ENCODE measurements at places on chromosomes 6 and 20.

DNA sequence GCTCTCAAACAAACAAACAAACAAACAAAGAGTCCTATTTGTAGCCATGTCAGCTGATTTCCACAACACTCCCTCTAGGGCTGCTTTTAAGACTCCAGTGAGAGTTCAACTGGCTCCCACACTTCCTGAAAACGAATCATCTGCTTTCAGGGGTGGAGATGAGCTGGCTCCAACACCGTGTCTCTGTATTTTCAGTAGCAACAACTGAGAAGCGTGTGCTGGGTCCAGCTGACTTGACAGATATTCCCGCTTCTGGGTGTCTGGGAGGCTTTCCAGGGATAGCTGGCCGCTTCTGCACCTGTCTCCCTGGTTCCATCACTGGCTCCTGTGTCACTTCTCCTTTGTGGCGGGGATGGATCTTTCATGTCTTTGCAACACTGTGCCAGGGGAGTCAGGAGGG lies 272.5 kb upstream of the SOX4 start:
- DNase-seq, result no peak

DNA sequence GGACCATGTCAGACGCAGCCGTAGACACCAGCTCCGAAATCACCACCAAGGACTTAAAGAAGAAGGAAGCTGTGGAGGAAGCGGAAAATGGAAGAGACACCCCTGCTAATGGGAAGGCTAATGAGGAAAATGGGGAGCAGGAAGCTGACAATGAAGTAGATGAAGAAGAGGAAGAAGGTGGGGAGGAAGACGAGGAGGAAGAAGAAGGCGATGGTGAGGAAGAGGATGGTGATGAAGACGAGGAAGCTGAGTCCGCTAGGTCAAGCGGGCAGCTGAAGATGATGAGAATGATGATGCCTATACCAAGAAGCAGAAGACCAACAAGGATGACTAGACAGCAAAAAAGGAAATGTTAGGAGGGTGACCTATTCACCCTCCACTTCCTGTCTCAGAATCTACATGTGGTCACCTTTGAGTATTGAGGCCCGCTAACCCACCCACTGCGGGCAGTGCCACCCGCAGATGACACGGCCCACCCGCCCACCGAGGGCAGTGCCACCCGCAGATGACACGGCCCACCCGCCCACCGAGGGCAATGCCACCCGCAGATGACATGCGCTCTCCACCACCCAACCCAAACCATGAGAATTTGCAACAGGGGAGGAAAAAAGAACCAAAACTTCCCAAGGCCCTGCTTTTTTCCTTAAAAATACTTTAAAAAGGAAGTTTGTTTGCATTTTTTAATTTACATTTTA lies 43.3 kb downstream of the MGME1 start:
- no peak for DNase-seq

DNA sequence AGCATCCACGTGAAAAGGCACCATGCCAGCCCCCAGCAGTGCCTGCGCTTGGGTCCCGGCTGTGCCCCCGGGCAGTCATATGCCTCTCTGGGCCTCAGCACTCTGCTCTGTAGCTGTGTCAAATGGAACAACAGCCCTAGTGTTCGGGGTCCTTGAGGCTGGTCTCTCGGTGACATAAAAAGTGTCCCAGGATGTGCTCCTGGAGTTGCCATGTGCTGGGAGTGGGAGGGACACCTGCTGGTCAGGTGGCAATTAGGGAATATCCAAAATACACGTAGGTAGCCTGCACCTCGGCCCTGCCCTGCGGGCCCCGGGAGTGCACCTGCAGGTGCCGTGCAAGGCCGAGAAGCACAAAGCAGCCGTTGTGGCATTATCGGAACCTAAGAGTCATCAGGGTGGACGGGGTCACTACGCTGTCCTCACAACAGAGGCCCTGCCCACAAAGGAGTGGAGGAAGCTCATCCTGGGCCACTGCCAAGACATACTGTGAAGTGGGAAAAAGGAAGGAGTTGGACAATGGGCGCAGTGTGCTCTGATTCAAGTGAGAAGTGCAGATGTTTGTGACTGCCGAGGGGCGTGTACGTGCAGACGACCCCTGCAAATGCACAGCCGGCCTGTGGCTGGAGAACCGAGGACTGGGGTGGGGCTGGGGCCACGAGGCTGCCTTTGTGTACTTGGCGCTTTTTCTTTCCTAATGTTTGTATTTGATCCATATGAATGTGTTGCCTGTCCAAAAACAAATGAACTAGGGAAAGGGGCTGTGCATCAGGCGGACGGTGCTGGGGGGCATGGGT lies 24.6 kb downstream of the SLCO4A1 start:
- no peak for DNase-seq

- no peak for DNase-seq
Measured at GRCh38 chr20:19903168-19903811, 113.9 kb upstream of the NAA20 start.

DNA sequence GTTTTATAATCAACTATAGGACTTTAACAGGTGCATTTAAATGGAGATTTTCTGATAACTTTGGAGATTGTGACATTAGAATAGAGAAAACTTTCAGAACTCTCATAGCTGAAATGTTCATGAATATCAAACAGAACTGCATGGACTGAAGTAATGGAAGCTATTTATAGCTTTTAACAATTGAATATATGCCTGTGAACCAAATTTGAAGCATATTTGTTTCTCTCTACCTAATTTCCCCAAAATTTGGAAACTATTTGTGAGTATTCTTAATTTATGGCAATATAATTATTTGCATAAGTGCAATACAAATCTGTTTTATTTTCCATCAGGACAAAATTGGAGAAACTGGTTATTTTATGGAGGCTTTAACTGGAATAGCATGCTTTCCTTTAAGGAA lies 96.6 kb downstream of the PLG start:
- no peak for DNase-seq

- no peak for DNase-seq
Measured at GRCh38 chr20:50413088-50413500, 97.1 kb upstream of the PTPN1 start.

- no peak for DNase-seq
Measured at GRCh38 chr20:58788896-58789544, 61.7 kb downstream of the GNAS-AS1 start.

GRCh38 chr6:37653933-37654565 lies 43.6 kb downstream of the MDGA1 start:
- DNase-seq, result peak; percentile 28

DNA sequence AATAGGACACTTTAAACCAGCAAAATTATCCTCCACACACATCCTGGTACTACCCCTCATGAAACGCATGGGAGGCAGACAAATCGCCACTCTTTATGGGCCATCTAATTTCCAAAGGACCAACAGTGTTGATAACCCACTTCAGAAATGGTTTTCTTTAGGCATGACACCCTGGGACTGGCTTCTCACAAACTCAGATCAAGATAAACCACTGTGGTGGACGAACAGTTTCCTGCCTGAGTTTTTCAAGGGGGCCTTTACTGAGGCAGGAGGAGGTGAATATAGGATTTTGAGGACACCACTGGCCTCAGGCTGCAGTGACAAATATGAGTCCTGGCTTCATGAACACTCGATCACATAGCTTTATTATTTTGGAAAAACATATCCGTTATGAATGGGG lies 26.0 kb downstream of the TRAM2 start:
- DNase-seq, result no peak

- no peak for DNase-seq
Measured at GRCh38 chr6:108395297-108395696, 100.4 kb downstream of the AFG1L start.

DNA sequence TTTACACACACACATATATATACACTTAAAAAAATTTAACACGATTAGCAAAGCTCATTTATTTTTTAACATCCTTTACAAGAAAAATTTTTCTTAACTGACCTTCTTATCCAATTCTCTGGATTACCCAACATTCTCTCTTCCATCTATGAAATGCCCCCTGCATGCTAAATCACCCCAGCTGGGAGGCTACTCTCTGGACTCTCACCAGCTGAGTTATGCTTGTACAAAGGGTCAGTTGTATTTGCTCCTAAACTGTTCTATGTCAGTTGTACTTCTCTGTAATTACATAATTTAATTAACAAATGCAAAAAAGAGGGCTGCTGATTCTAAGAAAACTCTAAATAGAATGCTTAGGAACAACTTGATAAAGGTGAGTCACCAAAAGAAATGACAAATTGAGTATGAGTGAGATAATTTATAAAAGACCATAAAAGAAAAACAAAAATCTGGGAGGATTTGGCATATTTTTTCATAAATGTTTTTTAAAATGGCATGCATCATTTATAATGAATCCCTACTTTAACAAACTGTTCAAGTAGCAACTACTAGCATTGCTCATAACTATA lies 120.5 kb downstream of the KIF13A start:
- no peak for DNase-seq

- no peak for DNase-seq
Measured at GRCh38 chr20:46785958-46786357, 76.5 kb downstream of the SLC2A10 start.

DNA sequence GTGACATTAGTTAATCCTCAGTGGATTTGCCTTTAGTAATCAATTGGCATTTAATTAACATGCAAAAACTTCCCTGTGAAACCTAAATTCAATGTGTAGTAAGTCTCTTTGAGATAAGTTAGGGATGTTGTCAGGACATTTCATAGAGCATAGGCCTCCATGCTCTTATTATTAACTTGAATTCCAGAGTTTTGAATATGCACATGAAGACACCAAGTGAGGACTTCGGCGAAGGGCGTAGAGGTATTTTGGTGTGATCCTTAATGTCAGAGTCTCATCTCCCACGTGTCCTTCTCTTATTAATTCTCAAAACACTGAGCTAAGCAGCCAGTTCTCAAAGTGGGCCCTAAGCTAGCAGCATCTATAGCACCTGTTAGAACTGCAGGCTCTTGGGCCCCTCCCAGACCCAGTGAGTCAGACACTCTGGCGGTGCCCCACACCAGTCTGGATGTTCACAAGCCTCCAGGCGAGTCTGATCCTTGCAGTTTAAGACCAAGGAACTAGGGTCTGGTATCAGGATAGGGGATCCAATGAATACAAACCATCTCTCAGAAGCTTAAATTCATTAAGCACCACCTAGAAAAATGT lies 292.1 kb downstream of the QKI start:
- DNase-seq, result no peak

- DNase-seq, result no peak
Measured at GRCh38 chr6:10521104-10521808, at the start of gene GCNT2. Gene GCNT2, plus strand, starts transcription at chr6:10521351. Its CDS starts 7,561 bp downstream, at chr6:10528912.

GRCh38 chr20:36435592-36436541 lies 105.5 kb upstream of the MYL9 start:
- DNase-seq, result peak; percentile 59

DNA sequence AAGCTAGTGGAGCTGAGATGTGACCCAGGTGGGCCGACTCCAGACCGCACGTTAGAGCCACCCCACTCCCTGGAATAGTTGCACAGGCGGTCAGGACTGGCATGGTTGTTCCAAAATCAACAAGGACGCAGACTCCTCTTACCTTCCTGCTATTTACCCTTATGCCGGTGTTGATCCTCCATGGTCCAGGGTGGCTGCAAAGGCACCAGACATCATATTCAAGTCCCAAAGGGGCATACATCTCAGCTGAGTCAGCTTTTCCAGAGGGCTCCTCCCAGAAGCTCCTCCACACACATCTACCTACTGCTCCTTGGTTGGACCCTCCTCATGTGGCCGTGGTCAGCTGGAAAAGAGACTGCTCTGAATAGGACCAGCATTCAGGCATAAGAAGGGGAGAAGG lies 112.2 kb downstream of the SYCP2 start:
- DNase-seq, result no peak

All from stimulated activated CD4-positive, alpha-beta T cell treated with anti-CD3 and anti-CD28 coated beads, Interleukin-1b, Interleukin-23, amount 100 ng/mL, for 24 hours (primary cell).